ENCODE measurements at places on chromosomes 4 and X. TPM values are rescaled to one million over a fixed set of nuclear protein-coding genes. Genes with fewer than 3 reads are reported as not detected.

Gene KLHL13
- 0.39 TPM for total RNA-seq

Gene ARHGEF38
- total RNA-seq: not detected

Gene CITED1
- total RNA-seq: 0.92 TPM

Gene GPR82
- not detected for total RNA-seq

Gene PROM1
- not detected for total RNA-seq

Gene RIBC1
- total RNA-seq: 0.85 TPM

Gene ENPEP
- 0.12 TPM for total RNA-seq

Gene COL25A1
- total RNA-seq: not detected

Gene TMEM175
- total RNA-seq: 8.8 TPM

Gene FAM114A1
- total RNA-seq: 24.2 TPM

Gene TMEM150C
- total RNA-seq: 1.3 TPM

Gene SPCS3
- total RNA-seq: 34.7 TPM

Gene KLB
- total RNA-seq: 0.13 TPM

Gene UCHL1
- total RNA-seq: 969 TPM

Gene PGM2
- 14.0 TPM for total RNA-seq

Gene PRDM8
- total RNA-seq: 0.33 TPM

Gene CLCN4
- total RNA-seq: 3.2 TPM

Gene SPANXN4
- total RNA-seq: not detected

Gene DKK2
- not detected for total RNA-seq

Gene IL15
- total RNA-seq: 11.2 TPM

Gene PLS3
- total RNA-seq: 201 TPM

Gene SPINK2
- total RNA-seq: not detected

Gene IRS4
- not detected for total RNA-seq

Gene SLC2A9
- 0.48 TPM for total RNA-seq

Gene RPL10
- 5,614 TPM for total RNA-seq

Gene NSUN7
- 0.46 TPM for total RNA-seq

Gene OGT
- total RNA-seq: 35.7 TPM

Gene PHKA1
- 18.0 TPM for total RNA-seq

Gene AMBN
- not detected for total RNA-seq

Gene WDR13
- total RNA-seq: 48.4 TPM

Gene ARHGEF6
- 0.15 TPM for total RNA-seq

Gene CLCN5
- 2.3 TPM for total RNA-seq

Gene GAGE13
- not detected for total RNA-seq

Gene GNRHR
- total RNA-seq: not detected
